ENCODE measurements at places on chromosomes 3 and 15. TPM values are rescaled to one million over a fixed set of nuclear protein-coding genes. Genes with fewer than 3 reads are reported as not detected.

The SLC2A2 gene
- not detected for total RNA-seq

The PLS1 gene
- 50.4 TPM for total RNA-seq

The CHCHD6 gene
- 47.7 TPM for total RNA-seq

DNA sequence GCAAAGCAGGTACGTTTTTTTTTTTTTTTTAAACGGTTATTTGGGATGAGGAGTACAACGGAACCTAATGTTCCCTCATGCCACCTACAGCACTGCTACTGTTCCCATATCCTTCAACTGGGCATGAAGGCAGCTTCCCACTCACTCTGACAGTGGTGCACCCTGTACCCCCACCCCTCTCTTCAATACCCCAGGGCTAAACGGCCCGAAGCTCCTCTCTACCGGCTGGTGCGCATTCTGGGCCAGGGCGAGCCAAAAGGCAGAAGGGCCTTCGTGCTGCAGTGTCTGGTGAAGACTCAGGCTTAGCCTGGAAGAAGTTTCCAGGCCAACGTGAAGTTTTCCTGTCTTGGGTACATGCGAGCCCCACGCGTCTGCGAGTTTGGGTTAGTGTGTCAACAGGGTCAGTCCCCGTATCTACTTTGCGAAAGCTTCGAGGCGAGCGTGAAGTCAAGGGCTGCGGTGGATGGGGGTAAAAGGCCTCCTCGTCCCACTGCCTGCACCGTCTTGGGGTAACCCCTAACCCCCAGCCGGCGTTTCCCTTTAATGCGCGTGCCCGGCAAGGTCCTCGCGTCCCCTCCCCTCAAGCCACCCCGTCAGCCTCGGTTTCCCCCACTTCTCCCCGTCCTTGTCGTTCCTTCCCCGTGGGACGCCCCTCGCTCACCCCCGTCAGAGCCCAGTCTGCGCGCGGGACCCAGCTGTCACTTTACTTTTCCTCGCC lies 765 bp upstream of the UBE2E2 start:
- no peak for DNase-seq

GRCh38 chr15:99390667-99391066 lies 139.4 kb downstream of the LRRC28 start:
- DNase-seq: no peak

DNA sequence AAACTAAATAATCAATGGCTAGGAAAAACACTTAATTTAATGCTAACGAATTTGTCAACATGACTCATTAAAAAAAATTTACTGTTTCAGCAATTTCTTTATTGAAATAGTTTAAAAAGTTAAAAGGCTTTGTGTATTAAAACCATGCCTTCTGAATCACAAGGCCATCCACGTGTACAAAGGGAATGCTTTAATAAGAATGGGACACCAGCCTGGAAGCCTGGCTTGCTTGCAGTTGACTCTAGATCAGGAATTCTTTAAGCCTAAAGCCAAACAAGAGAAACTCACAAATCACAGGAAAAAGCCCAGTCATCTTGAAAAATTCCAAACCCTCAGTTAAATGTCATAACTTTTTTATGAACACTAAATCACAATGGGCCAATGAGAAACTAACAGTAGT lies 137.6 kb downstream of the PEAK1 start:
- no peak for DNase-seq

GRCh38 chr3:4687167-4687566 lies 194.0 kb downstream of the ITPR1 start:
- DNase-seq: peak; percentile 5

- no peak for DNase-seq
These were observed 2.5 kb upstream of the GPR176 start for GRCh38 chr15:39922462-39923092.

- no peak for DNase-seq
These were observed 2.3 kb downstream of the PLXNB1 start for GRCh38 chr3:48427630-48427962.

DNA sequence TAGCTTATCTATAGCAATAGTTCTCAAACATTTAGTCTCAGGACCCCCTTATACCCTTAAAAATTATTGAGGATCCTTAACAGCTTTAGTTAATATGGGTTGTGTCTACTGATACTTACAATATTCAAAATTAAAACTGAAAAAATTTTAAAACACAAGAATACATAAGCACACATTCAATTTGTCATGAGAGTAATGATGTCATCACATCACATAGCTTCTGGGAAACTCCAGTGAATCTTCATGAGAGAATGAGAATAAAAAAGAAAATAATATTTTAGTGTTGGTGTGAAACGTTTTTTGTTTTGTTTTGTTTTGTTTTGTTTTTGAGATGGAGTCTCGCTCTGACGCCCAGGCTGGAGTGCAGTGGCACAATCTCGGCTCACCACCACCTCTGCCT lies 25.2 kb upstream of the ACP3 start:
- DNase-seq: no peak

DNA sequence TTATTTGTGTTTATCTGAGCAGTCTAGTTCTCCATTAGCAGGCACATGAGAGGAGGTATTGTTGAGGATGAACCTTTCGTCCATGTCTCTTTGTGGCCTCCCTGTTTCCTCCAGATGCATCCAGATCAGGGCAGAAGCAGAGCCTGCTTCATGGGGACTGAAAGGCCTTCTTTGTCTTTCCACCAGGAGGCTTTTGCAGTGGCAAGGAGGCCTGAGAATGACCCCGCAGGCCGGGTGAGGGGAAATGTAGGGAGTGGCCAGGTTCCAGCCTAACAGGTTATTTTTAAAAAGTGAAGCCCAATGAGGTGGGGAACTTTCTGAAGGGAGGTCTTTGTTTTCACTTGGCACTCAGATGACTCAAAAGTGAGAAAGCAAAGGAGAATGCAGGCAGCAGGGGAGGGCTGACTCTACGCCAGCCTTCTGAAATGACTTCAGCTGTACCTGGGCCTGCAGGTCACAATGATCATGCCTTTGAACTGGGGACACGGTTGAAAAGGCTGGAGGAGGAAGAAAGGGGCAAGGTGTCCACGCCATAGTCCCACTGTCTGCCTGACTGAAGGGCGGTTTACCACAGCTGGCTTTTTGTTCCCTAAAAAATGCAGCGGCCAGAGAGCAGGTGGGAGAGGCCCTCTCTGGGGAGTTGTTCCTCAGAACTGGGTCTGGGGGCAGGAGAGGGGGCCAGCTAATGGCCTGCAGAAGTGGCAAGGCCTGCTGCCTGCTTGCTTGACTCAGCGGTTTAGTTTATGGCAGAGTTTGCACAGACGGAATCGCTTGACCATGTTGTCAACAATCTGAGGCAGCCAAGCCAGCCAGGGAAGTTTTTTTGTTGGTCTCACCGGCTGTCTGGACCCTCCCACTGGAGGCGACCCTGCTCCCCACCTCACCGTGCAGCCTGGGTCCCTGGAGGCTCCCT lies 28.7 kb downstream of the CMTM7 start:
- DNase-seq: peak; percentile 93
